ENCODE measurements at places on chromosomes 1 and 21.

GRCh38 chr1:81519987-81520386 lies 280.7 kb upstream of the ADGRL2 start:
- DNase-seq = no peak

GRCh38 chr21:42781150-42781970 lies 98.0 kb downstream of the WDR4 start:
- DNase-seq = peak; percentile 37

DNA sequence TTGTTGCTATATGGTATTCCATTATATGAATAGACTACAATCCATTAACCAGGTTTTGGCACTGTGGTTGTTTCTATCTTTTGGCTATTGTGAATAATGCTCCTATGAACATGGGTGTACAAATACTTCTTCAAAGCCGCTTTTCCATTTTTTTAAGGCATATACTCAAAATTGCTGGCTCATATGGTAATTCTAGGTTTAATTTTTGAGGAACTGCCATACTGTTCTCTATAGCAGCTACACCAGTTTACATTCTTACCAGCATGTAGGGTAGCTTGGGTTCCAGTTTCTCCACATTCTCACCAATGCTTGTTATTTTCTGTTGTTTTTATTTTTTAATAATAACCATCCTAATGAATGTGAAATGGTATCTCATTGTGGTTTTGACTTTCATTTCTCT lies 19.9 kb upstream of the AGO1 start:
- no peak for DNase-seq

GRCh38 chr1:94634977-94635416 lies 93.4 kb upstream of the F3 start:
- DNase-seq = no peak

DNA sequence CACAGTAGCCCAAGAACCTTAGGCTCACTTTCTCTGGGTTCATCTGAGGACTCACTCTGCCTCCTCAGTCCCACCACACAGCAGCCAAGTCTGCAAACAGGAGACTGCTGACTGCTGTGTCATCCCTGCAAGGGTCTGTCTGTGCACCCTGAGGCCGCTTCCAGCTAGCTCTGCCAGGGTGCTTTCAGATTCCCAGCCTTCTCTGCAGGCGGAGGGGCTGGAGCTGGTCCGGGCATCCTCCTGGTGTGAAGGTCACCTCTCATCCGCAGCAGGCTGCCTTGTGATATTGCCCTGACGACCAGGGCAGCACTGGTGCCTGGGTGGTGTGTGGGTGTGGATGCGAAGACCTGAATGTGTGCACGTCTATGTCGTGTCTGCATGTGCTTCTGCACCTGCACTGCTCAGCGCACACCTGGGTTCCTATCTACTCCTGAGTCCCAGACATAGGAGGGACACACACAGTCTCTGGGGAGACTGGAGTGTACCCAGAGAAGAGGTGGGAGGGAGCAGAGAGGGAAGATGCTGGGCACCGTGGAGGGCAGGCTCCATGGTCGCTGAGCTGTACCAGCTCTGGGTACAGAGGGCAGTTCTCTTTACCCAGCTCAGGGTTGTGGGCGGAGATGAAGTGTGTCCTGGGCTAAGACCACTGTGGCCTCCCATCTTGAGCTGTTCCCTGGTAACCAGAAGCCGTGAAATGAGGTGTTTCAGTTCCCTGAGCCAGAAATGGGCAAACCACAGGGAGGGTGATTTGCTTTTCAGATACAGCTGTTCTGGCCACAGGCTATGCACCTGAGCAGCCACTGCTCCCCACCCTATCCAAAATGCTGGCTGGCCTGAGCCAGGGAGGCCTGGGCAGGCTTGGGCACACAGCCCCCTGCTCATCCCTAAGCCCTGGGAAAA lies 160.9 kb upstream of the CSF3R start:
- DNase-seq = peak; percentile 66
